Astrocyte of the cerebellum (primary cell): ENCODE measurements at places on chromosomes 6 and 20.

DNA sequence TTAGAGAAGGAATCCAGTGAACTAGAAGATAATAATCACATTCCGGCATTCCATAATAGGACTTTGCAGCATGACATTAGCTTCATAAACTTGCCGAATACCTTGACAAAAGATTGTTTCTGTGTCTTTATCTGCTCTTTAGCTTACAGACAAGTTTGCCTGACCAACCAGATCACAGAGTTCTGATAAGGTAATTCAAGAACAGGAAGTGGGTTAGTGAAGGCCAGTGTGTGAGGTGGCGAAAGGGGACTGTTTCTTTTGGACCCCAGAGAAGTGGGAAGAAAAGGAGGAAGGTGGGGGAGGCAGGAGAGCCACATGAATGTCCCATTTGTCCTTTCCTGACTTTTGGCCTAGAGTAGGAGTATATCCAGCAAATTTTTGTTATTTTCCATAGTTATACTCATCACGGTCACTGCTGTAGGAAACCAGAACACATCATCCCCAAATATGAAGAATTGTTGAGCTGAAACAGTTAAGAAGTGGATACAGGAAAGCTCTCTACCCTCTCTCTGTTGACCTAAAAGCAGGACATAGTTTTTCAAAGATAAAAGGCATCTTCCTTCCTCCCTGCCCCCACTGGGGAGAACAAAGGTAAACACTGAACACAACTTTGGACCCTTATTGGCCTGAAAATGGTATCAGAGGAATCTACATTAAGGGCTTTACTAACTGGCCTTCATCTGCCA is 72.4 kb upstream of the TNFAIP3 start:
- DNase-seq, result no peak

DNA sequence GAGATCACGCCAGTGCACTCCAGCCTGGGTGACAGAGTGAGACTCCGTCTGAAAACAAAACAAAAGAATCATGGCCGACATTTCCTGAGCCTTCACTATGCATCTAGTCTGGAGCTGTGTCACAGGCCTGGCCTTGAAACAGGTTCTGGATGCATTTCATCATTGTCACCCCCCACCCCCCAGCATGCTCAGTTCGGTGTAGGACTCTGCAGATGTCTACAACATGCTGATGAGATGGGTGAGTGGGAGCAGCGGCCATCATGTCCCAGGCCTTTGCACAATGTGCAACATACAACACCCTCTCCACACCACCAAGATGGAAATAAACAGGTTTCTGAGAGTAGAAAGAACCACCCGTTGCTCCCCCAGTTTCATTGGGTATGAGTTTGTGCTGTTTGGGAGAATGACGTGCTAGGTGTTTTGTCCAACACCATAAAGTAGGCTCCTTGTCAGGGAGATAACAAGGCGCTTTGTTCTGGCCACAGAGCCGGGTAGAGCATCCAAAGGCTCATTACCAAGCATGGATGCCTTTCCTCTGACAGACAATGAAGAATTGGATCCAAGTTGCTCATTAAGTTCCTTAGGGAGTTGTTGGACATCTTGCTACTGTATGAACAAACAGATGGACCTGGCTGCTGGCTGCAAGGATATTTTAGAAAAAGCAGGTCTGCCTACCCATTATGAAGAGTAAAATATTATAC is 22.1 kb downstream of the SNHG17 start:
- no peak for DNase-seq

DNA sequence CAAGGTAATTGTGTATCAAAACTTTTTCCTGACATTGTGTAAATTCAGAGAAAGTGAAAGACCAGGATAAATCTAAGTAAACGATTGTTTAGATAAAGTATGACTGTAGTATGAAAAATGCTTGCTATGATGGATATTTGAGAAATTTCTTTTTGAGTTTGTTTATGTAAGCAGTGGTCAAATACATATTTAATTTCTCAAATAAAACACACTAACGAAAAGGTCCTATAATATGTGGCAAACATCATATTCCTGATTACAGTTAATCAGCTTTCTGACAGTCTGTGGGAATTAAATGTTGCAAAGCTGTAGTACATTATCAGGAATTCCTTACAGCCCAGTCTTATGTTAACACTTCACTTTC is 636.9 kb downstream of the MMUT start:
- DNase-seq, result no peak

- DNase-seq, result no peak
These were observed 41.6 kb downstream of the CDKAL1 start for GRCh38 chr6:20575704-20576451.

DNA sequence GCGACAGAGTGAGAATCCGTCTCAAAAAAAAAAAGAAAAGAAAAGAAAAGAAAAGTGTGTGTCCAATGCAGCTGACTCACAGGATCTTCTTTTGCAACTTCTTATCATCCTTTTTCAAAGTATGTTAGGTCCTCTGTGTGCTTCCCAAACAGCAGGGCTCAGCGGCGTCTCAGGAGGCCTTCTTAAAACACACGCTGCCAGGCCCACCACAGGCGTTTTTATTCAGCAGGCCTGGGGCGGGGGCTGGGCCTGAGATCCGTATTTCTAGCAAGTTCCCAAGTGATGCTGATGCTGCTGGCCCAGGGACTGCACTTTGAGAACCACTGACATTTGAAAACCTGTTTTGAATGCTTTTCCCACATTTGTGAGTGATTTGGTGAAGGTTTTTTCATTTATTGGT is 57.1 kb downstream of the PSMG4 start:
- DNase-seq, result no peak

DNA sequence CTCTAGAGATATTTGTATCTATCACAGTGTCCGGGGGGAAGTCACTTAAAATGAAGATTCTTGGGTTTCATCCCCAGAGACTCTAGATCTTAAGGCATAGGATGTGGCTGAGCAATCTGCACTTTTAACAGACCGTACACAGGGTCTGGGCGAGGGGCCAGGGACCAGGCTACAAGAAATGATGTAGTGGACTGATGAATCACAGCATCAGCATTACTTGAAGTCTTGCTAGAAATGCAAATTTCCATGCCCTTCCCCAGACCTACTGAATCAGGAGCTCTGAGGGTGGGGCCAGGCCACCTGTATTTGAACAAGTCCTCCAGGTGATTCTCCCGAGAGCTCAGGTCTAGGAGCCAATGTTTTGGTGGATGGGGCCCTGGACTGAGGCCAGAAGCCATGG is 168.4 kb downstream of the DOK5 start:
- DNase-seq, result peak; percentile 94

DNA sequence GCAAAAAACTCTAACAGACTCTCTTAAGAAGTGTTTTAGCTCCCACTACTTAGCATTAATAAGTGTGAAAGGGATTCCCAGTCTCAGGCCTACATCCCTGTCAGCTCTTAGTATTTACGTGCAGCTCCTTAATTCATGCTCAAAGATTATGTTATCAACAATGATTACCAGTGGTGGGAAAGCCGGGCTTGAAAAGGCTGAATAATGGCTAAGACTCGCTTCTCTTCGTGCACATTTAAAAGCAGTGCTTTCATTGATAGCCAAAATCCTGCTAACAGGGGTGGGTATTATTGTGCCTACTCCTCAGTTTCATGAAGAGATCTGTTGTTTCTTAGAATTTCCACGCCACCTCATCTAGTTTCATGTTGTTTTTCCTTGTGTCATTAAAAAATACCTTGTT is 518.8 kb downstream of the GRIK2 start:
- DNase-seq, result no peak

- DNase-seq, result no peak
These were observed 148.1 kb downstream of the MOXD1 start for GRCh38 chr6:132253211-132253610.

DNA sequence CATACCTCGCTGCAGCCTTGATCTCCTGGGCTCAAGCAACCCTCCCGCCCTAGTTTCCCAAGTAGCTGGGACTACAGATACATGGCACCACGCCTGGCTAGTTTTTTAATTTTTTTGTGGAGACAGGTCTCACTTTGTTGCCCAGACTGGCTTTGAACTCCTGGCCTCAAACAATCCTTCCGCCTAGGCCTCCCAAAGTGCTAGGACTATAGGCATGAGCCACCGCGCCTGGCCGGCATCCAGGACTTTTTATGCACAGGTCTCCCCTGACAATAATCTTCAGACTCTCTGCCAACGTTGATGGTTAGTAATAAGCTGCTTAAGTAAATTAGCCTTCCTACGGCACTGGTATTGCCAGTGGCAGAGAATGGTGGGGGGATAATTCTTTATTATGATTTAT is 110.5 kb upstream of the MTHFD1L start:
- no peak for DNase-seq

DNA sequence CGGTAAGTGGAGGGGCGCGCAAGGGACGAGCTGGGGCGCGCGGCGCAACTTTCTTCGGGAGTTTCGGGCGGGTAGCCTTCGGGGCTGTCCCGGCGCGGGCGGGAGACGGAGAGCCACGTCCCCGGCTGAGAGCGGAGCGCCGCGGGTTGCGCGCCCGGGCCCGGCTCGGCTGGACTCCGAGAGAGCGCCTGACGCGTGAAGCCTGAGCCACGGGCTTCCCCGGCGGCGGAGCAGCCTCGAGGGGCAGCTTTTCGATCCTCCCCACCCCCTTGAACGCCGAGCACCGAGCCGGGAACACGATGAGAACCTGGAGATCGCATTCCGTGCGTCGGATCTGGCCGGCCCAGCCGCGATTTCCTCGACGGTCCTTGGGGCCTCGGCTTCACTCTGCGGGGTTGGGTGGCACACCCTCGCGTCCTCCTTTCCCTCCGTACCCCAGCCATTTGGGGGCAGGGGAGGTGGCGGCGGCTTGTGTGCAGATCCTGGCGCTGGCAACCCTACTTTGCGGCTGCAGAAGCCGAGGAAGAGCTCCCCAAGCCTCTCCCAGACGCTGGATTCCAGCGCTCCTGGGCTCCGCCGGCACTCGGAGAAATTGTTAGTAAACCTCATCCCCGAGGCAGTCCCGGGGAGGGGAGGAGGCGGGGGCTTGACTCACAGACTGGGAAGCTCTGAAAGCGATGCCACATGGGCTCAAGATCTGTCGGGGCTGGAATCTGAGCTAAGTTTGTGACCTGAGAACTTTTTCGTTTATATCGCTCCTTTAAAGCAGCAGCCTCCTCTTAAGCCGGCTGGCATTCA is 572 bp downstream of the DSE start:
- DNase-seq, result peak; percentile 85

DNA sequence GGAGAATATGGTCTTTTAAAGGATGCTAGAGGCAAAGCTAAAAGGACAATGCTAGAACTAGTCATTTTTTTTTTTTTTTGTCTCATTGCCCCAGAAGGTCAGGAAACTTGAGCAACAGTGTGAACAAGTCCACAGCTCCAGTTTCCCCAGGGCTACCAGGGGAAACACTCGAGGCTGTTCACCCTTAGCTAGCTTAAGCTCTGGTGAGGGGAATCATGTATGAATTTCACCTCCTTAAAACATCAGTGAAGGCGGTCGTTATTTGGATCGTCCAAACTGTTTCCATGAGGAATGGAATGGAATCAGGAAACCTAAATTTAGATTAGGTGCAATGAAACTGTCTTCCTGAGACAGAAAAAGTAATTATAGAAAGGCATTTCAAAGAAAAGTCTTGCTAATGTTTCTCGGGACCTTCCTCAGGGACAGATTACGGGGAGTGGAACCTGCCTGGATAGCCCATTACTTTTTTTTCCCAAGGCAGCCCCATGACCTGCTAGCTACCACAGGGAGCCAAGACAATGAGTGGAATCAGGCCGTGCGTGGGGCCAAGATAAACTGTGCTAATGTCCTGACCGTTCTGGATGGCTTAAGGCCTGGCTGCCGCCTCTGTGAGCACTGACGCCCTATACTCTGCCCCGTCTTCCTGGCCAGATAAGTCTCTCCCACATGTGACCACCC is 164.8 kb upstream of the SGK1 start:
- DNase-seq, result no peak

GRCh38 chr6:158783851-158784250 is 35.3 kb downstream of the EZR start:
- no peak for DNase-seq

DNA sequence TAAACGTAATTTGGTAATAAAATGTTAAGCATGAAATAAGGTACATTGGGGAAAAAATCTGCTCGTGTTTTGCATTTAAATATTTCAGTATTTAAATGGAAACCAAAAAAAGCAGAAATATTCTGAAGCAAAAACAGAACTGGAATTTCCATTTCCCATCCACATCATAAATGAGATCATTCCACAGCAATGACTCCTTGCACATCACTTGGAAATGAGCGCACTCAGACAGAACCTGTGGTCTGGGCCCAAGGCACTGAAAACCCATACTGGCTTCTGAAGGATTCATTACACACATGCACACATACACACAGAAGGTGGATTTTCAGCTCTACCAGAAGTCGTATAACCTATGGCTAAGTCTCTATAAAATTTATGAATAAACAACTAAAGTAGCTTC is 174.8 kb downstream of the IBTK start:
- DNase-seq, result peak; percentile 36

GRCh38 chr20:55132523-55132922 is 657.1 kb downstream of the DOK5 start:
- DNase-seq, result no peak

- no peak for DNase-seq
These were observed at the start of gene CDH22 for GRCh38 chr20:46308258-46309157. Gene CDH22, minus strand, starts transcription at chr20:46308498. Its CDS starts 57,204 bp downstream, at chr20:46251294.

DNA sequence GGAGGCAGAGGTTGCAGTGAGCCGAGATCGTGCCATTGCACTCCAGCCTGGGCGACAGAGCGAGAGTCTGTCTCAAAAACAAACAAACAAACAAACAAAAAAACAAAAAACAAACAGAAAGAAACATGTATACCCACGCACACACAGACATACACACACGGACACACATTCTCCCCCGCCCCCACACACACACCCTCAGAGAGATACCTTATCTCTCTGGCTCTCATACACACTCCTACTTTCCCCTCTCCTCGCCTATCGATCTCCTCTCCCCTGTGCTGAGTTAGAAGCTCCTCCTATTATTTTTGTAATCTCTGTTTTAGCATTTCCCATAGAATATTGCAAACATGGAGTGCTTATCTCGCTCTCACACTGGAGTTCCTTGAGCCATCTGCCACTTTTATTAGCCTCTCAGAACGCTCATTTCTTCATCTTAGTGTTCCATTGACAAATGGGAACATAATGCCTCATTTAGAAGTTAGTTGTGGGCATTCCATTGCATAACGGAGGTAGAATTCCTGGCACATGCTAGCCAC is 144.2 kb upstream of the CITED2 start:
- DNase-seq, result no peak

DNA sequence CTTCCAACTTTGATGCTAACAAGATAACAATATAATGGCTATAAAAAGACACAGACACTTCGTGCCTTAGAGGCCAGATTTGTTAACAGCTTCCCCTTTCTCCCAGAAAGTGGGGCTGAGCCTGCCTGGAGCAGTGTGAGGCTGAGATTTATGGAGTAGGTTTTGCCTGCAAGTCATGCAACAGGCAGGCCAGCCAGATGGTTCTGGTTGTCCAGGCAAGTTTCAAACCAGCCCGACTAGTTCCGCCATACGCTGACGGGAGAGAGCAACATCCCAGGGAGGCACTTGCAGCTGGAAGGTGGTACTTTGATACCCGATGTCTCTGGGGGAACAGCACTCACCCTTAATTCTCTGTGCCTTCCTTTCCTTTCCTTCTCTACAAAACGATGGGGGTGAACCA is 81.3 kb upstream of the NAA20 start:
- DNase-seq, result no peak
